Coronary artery (tissue), 2 donors: ENCODE measurements at places on chromosomes 13 and 19.

- DNase-seq, result no peak
Measured at GRCh38 chr13:109605846-109606245, 180.5 kb downstream of the IRS2 start.

DNA sequence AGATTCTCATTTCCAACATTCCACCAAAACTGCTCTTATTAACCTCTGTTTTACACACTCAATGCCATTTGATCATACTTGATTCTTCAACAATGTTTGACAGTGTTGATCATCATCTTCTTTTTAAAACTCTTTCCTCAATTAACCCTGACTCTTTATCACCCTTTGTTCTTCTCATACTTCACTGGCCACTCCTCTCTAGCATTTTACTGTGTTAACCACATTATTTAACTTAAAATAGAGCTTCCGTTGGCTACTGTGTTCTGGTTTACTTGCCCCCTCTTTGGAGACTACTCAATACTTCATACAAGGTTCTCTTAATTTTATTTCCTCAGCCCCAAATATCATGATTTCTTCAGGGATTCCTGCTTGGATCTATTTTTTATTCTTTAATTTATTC lies 121.1 kb upstream of the SPRY2 start:
- no peak for DNase-seq

- no peak for DNase-seq
Measured at GRCh38 chr13:40269086-40269485, 397.4 kb downstream of the FOXO1 start.

- DNase-seq, result no peak
Measured at GRCh38 chr19:41500443-41500842, 57.5 kb downstream of the ERICH4 start.

- no peak for DNase-seq
Measured at GRCh38 chr13:57988276-57988675, 356.7 kb downstream of the PCDH17 start.

GRCh38 chr13:113192279-113192678 lies 16.2 kb downstream of the PCID2 start:
- no peak for DNase-seq

- DNase-seq, result no peak
Measured at GRCh38 chr13:21641629-21642028, 29.2 kb upstream of the FGF9 start.

GRCh38 chr13:28093881-28094280 lies 6.5 kb downstream of the FLT3 start:
- DNase-seq, result no peak

DNA sequence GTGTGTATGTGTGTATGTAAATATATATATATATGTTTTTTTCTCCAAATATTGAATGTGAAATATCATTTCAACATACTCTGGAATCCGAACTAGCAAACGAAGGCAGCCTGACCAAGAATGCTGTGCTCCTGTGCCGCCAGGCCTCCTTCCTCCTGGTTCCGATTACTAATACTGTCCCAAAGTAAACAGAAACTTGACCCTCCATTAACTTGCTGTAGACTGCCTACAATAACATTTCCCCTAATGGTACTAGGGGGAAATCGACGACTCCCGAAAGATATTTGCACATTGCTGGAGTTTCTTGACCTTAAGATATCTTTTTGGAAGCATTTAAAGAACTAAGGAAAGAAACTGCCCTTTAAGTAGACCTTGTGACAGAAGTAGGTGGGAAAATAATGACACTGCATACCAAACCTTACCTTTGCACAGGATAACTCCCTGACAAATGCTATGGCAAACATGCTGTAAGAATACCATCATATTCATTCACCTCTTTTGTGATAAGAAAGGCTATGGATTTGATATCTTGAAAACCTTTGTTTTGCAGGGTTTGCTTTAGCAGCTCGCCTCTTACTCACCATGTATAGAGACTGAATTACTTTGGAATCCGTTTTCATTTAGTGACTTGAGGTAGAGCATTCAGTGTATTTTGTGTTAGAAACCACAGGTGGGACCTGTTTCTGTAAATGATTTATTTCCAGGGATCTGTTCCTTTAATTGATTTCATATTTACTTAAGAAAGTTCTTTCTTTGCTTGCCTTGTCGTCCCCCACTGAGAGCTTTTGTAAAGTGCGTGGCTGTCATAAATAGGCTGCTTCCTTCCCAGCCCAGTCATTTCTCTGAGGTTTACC lies 80.1 kb downstream of the KLF5 start:
- DNase-seq, result no peak

- DNase-seq, result no peak
Measured at GRCh38 chr13:97491452-97491851, 57.5 kb downstream of the RAP2A start.

DNA sequence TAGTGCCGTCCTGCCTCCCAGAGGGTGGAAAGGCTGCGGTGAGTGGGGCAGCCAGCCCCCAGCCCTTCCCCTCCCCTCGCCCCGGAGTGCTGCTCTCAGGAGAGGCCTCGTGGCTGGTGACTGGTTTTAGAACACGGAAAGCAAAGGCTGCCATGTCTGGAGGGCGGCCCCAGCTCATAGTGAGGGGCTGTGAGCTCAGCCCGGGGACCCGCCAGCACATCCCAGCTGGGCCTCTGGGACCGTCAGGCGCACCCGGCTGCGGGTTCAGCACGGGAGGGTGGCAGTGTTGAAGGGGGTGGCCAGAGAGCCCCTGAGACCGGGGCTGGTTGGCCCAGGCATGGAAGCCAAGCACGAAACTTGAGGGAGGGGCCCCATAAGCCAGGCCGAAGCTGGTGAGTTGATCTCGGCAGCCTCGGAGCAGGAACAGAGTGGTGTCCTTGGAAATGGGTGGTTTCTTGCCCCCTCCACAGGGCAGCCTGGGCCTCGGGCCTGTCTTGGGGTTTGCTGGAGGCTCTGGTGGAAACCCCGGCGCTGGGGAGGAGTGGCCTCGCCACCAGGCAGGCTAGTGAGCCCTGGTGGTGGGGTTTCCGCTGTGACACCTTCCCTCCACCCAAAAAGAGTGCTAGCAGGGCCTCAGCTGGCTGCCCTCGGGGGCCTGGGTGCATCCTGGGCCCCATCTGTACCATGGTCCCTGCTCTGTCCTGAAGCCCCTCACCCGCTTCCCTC lies 157.7 kb downstream of the KDM4B start:
- no peak for DNase-seq
